Activated CD8-positive, alpha-beta T cell treated with anti-CD3 and anti-CD28 coated beads for 36 hours (primary cell): ENCODE measurements at places on chromosomes 16 and 17.

GRCh38 chr17:78558181-78558850 lies 18.9 kb downstream of the DNAH17 start:
- peak; percentile 28 for DNase-seq

- no peak for DNase-seq
These were observed 31.0 kb downstream of the TBX21 start for GRCh38 chr17:47763913-47764582.

- DNase-seq: no peak
These were observed 20.2 kb downstream of the DNASE1 start for GRCh38 chr16:3674513-3675295.

DNA sequence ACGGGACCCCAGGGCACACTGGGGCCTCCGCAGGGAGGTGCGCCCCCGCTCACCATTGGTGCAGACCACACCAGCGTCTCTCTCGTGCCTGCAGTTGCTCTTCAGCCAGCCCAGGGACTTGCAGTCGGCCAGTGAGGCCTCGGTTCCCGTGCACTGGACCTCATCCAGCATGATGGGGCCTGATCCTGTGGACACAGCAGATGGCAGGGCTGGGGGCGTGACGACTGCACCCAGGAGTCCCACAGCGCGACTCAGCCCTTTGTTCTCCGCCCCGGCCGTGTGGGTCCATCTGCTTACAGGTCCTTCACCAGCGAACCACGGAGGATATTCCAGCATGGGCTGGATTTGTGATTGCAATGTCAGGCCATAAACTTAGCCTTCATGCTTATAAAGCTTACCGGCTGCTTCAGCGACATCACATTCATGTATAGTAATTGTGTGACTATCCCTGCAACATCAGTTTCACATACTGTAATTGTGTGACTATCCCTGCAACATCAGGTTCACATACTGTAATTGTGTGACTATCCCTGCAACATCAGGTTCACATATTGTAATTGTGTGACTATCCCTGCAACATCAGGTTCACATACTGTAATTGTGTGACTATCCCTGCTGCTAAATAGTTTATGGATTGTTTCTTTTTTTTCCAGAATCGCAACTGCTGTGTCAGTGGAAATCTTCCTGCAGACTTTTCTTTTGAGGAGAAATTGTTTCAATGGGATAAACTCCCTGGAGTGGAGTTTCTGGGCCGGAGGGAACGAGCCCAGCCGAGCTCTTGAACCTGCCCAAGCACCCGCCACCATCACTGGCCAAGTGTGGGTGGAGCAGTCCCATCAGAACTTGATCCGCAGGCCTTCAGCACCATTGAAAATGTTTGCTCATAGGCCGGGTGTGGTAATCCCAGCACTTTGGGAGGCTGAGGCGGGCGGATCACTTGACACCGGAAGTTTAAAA lies 4.8 kb downstream of the LGALS3BP start:
- no peak for DNase-seq

DNA sequence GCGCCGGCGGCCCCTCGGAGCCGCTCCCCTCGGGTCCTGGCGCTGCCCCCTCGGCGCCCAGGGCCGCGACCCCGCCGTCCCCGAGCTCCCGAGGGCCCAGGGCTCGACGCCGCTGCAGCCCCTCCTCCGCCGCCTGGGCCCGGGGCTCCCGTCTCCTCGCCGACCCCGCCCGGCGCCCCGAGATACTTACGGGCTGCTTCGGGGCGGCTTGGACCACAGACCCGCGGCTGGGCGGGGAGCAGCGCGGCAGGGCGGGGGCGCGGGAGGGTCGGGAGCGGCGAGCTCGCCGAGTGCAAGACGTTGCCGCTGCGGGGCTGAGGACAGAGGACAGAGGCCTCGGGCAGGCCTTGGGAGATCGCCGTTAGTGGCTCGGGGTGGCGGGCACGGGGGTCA lies 290 bp downstream of the TOB1 start:
- no peak for DNase-seq

DNA sequence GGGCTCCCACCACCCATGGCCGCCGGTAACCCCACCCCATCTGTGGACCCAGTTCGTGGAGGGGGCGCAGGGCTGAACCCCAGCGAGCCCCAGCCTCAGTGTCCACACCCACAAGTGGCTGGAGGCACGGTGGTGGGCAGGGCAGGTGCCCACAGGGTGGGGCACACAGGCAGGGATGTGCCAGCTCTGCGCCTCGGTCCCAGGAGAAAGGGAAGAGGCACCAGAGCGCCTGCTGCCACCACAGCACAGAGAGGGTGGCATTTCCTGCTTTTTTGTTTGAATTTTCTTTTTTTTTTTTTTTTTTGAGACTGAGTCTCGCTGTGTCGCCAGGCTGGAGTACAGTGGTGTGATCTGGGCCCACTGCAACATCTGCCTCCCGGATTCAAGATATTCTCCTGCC lies 19.0 kb downstream of the ZFPM1 start:
- DNase-seq: no peak
